ENCODE measurements at places on chromosomes 5 and 9. TPM values are rescaled to one million over a fixed set of nuclear protein-coding genes. Genes with fewer than 3 reads are reported as not detected.

IRX2 gene
- 42.5 TPM for total RNA-seq

RASA1 gene
- total RNA-seq = 36.1 TPM

ZNF169 gene
- 5.9 TPM for total RNA-seq

PPP2R2B gene
- 4.1 TPM for total RNA-seq

KCNN2 gene
- 2.7 TPM for total RNA-seq

SPATA31A3 gene
- total RNA-seq = not detected

- no peak overlapping the region for H3K4me3 ChIP-seq
- H3K36me3 ChIP-seq = peaks cover 2% of the 10 kb centered on the region
- H3K27me3 ChIP-seq = no peaks in the 10 kb centered on the region
- H3K4me1 ChIP-seq = no peaks in the 10 kb centered on the region
- no peak for DNase-seq
Observed at GRCh38 chr5:57157131-57157530, 16.7 kb upstream of the GPBP1 start.

DNA sequence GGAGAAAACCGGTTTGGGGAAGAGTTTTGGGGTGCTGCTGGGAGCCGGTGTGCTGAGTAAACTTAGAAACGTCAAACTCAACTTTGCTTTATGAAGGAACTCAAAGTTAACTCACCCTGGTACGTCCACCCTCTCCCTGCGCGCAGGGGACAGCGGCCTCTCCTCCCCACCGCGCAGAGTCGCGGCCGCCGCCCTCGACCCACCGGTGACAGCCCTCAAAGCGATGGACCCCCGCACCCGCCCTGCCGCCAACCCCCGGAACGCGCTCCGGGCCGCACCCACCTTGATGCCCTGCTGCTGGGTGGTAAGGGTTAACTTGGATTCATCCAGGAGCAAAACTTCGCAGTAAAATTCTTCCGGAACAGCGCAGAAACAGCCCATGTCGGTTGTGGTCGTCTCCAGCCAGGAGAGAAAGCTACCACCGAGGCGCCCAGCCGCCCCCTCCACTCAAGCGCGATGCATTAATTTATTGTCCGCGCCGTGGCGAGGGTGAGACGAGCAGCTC, 366 bp downstream of the EPB41L4A start:
- peak; percentile 2 for DNase-seq
- H3K27me3 ChIP-seq = peaks cover 74% of the 10 kb centered on the region
- peak overlapping the region; percentile 84 for H3K4me3 ChIP-seq

GRCh38 chr9:90296539-90296938, 346.1 kb downstream of the DIRAS2 start:
- no peaks in the 10 kb centered on the region for H3K36me3 ChIP-seq
- H3K27ac ChIP-seq = no peak overlapping the region
- no peak for DNase-seq
- H3K27me3 ChIP-seq = no peaks in the 10 kb centered on the region
- peaks cover 4% of the 10 kb centered on the region for H3K4me1 ChIP-seq
- no peak overlapping the region for H3K4me3 ChIP-seq

DNA sequence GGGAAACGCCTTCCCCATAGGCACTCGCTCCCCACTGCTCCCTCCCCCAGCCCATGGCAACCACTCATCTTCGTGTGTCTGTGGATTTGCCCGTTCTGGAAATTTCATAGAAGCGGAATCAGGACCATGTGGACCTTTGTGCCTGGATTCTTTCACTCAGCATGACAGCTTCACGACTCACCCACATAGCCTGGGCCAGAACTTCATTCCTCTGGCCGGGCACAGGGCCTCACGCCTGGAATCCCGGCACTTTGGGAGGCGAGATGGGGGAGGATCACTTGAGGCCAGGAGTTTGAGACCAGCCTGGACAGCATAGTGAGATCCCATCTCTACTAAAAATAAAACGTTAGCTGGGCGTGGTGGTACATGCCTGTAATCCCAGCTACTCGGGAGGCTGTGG, 12.1 kb upstream of the DIPK1B start:
- H3K27ac ChIP-seq = no peak overlapping the region
- H3K36me3 ChIP-seq = no peaks in the 10 kb centered on the region
- peaks cover 16% of the 10 kb centered on the region for H3K4me1 ChIP-seq
- no peak for DNase-seq

GRCh38 chr9:136856079-136856476, 3.9 kb downstream of the MAMDC4 start:
- H3K27ac ChIP-seq = no peak overlapping the region
- no peaks in the 10 kb centered on the region for H3K27me3 ChIP-seq
- peak overlapping the region; percentile 31 for H3K4me3 ChIP-seq
- H3K36me3 ChIP-seq = no peaks in the 10 kb centered on the region

- H3K27me3 ChIP-seq = peaks cover 11% of the 10 kb centered on the region
- H3K4me1 ChIP-seq = peaks cover 13% of the 10 kb centered on the region
- no peak for DNase-seq
- no peak overlapping the region for H3K4me3 ChIP-seq
Observed at GRCh38 chr5:134240421-134240962, 14.6 kb upstream of the PPP2CA start.

- no peak overlapping the region for H3K4me3 ChIP-seq
- H3K27ac ChIP-seq = no peak overlapping the region
- no peaks in the 10 kb centered on the region for H3K4me1 ChIP-seq
- no peaks in the 10 kb centered on the region for H3K36me3 ChIP-seq
- no peak for DNase-seq
- peaks cover 25% of the 10 kb centered on the region for H3K27me3 ChIP-seq
Observed at GRCh38 chr5:77563475-77563874, 71.4 kb upstream of the WDR41 start.

DNA sequence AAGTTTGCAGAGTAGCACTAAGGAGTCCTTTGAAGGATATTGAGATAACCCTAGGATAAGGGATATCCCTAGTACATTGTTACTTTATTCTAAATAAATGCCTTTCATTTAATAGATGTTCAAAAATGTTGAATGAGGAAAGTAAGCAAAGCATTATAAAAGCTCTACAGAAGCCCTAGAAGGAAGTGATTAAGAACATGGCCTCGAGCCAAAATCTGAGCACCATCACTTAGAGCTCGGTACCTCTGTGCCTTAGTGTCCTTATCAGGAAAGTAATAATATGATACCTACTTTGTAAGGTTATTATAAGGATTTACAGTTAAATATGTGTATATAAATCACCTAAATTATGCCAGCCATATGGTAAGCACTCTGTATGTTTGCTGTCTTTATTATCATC, 242.6 kb downstream of the KIAA0825 start:
- DNase-seq = no peak
- no peak overlapping the region for H3K27ac ChIP-seq
- no peaks in the 10 kb centered on the region for H3K4me1 ChIP-seq
- no peak overlapping the region for H3K4me3 ChIP-seq
- no peaks in the 10 kb centered on the region for H3K36me3 ChIP-seq
- no peaks in the 10 kb centered on the region for H3K27me3 ChIP-seq

DNA sequence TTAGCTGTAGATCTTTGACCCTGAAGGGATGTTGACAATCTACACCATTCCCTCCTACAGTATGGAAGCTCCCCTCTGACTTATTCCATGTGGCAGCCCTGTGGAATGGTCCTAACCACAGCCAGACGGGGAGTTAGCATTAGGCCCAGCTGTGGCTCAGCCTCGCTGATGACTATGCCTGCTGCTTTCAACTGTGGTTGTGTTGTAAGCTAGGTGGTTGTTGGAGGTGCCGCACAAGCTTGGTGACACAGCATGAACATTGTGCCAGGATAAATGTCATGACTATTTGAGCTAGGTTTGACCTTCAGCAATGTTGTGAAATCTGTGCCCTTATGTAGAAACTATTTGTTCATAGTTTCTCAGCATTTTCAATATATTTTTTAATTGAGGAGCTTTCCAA, 40.6 kb downstream of the SGCD start:
- H3K27me3 ChIP-seq = no peaks in the 10 kb centered on the region
- no peaks in the 10 kb centered on the region for H3K36me3 ChIP-seq
- no peaks in the 10 kb centered on the region for H3K4me1 ChIP-seq
- H3K4me3 ChIP-seq = no peak overlapping the region
- H3K27ac ChIP-seq = no peak overlapping the region

Measured in neural crest cell (in vitro differentiated cells).